Fibroblast of skin of back (primary cell): ENCODE measurements at places on chromosomes 5 and 9.

- DNase-seq = no peak
Measured at GRCh38 chr5:131533836-131534235, 101.2 kb downstream of the RAPGEF6 start.

DNA sequence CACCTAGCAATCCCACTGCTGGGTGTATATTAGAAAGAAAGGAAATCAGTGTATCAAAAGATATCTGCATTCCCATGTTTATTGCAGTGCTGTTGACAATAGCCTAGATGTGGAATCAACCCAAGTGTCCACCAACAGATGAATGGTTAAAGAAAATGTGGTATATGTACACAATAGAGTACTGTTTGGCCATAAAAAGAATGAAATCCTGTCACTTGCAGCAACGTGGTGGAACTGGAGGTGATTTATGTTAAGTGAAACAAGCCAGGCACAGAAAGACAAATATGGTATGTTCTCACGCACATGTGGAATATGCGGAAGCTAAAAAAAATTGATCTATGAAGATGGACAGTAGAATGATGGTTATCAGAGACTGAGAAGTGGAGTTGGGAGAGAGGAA is 221.6 kb upstream of the DAP start:
- no peak for DNase-seq

GRCh38 chr5:36932699-36933098 is 56.1 kb downstream of the NIPBL start:
- DNase-seq = no peak

- no peak for DNase-seq
Measured at GRCh38 chr5:75711151-75711550, 6.1 kb downstream of the POC5 start.

- DNase-seq = no peak
Measured at GRCh38 chr5:88734191-88734640, 148.8 kb downstream of the MEF2C start.

GRCh38 chr9:123487944-123488548 is 132.0 kb downstream of the CRB2 start:
- DNase-seq = no peak

DNA sequence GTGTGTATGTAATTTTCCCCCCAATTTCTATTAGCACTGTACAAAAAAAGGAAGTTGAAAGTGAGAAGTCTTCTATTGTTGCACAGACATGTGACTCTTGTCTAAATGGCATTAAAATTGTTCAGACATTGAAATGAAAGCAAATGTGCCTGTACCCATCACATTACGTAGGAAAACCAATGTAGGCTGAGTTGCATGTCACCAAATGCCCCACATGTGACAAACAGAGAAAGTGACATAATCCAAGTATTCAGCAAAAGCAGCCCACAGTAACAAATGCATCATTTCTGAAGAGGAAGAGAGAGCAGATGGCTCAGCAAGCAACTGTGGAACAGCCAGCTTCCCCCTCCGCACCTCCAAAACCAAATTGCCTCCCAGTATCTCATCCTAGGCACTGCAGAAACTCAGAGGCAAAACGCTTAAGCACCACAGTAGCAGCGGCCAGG is 161.5 kb upstream of the NR4A3 start:
- DNase-seq = no peak

- no peak for DNase-seq
Measured at GRCh38 chr5:117881426-117882230, 1106.7 kb downstream of the DTWD2 start.

DNA sequence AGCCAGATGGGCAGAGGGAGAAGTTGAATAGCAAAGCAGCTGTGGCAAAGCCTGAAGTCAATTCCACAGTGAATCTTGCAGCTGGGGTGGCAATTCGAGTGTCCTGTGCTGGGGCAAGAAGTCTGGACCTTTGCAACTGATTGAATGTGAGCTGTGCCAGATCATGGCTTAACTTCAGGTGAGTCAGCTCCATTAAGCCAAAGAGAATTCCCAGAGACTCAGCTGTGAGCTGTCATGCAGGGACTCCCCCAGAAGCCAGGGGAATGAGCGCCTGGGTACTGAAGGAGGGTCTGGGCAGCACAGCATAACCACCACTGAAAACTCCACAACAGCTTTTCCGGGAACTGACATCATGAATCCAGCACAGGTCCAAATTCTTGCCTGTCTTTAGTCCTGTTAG is 153.5 kb upstream of the TRPC7 start:
- no peak for DNase-seq

DNA sequence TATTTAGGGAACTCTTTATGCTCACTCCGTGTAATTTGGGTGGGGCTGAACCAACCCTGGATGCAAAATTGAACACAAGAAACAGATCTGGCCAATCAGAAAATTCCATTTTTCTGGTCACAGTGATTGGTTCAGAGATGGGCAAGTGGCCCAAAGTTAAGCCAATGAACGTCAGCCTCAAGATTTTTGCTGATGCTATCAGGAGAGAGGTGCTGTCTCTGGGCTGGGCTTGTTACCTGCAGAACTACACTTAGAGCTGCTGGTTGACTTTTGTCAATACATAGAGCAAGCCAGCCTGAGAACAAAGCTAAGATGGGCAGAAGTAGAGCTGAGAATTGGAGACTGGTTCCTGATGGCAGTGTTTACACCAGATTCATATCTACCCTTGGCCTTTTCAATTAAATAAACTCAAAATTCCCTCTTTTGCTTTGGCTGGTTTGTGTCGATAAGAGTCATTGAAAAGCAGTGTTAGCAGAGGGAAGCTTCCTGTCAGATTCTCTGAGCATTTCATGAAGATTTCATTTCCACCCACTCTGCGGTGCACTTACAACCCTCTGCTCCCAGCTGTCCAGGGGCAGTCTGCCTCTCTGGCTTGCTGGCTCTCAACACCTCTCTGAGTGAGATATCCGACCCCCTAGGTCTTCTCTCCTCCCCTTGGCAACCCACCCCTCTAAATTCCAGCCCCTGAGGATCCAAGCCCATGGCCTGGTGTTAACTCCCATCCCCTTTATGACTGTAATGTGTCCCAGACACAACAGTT is 64.5 kb upstream of the PPARGC1B start:
- no peak for DNase-seq

DNA sequence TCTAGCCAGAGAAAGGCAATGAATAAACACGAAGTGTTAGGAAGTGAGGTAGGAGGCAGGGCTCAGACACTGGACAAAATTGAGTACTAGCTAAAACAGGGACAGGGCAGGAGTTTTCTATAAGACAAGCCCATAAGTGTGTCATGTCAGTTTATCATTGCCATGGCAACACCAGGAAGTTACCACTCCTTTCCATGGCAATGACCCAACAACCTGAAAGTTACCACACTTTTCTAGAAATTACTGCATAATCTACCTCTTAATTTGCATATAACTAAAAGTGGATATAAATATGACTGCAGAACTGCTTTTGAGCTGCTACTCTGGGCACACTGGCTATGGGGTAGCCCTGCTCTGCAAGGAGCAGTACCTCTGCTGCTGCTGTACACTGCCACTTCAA is 442.5 kb upstream of the COX7C start:
- no peak for DNase-seq

GRCh38 chr5:173213236-173213933 is 21.6 kb downstream of the NKX2-5 start:
- DNase-seq = no peak

- peak; percentile 78 for DNase-seq
Measured at GRCh38 chr5:149114403-149115312, 26.6 kb upstream of the ABLIM3 start.

DNA sequence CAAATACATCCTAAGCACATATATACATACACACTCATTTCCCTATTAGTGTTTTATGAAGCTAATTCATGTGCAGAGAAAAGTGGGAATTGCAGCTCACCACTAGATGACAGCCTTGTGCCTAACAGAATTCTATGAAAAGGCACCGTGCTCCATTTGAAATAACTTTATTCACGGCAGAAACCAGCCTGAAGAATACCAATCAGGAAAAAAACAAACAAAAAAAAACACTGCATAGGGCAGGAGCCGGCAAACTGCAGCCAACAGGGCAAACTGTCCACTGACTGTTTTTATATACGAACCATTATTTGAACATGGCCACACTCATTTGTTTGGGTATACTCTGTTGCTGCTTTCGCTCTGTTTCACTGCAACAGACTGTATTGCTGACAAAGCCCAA is 33.6 kb downstream of the ERMP1 start:
- peak; percentile 34 for DNase-seq

DNA sequence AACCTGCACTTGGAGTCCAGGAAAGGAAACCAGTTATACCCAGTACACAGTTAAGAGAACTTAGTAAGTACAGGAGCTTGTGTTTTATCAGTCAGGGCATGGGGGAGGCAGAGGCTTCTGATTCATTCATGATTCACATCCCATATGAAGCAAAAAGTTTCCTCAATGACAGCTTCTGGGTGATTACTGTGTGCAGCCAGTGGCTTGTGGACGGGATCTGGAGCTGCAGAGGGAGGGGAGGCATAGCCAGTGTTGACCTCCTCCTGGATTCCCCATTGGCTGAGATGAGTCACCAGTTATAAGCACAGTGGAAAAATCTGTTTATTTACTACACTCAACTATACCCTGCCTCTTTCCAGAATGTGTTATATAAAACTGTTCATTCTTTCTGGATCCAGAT is 17.7 kb downstream of the IL31RA start:
- peak; percentile 98 for DNase-seq

DNA sequence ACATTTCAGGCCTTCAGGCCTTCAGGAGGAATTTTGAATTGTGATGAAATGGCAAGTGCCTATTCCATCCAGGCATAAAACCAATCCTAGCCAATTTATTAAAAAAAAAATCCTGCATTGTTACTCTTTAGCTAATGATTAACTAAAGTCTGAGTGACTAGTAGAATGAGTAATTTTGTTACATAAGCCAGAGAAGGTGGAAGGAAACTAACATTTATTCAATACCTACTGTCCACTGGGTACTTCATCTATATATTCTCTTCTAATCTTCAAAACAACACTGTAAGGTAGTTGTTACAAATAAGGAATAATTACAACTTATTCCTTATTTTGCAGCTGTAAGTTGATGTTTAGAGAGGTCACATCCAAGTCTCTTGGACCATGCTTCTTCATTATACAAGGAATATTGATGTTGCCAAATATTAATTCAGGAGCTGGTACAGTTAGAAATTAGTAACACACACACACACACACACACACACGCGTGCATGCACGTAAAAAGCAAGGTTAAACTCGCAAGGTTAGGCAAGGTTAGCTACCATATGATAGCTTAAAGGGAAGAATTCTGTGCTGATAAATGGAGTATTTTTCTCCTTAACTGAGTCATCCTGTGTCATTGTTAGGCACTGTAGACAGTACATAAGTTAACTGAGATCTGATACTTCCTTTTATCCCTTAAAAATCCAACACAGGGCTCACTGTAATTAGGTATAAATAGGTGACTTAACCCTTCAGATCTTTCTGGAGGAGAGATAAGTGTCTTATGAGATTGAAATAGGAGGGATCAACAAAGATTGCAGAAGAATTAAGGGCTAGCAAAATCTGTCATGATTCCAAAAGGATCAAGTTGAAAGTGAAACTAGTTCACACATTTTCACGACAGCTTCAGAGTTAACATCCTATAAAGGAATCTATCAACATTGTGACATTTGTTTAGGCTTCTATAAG is 596.9 kb downstream of the PDE4D start:
- DNase-seq = peak; percentile 43

DNA sequence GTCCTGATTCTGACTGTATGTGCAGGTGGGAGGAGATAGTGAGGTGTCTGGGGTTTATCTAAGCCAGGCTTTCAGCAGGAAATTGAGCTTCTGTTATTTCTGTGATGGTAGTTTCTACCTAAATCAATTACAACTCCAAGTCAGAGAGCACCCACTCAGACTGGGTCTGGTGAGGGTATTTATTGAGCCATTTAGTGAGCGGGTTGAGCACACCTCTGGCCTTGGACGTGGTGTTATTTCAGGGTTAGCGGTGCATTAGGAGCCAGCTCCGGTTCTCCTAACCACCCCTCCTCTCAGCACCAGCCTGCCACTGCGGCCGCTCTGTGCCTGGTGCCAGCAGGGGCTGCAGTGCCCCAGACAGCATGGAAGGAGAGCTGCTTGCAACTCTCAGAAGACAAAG is 238.9 kb downstream of the CACNA1B start:
- DNase-seq = no peak

DNA sequence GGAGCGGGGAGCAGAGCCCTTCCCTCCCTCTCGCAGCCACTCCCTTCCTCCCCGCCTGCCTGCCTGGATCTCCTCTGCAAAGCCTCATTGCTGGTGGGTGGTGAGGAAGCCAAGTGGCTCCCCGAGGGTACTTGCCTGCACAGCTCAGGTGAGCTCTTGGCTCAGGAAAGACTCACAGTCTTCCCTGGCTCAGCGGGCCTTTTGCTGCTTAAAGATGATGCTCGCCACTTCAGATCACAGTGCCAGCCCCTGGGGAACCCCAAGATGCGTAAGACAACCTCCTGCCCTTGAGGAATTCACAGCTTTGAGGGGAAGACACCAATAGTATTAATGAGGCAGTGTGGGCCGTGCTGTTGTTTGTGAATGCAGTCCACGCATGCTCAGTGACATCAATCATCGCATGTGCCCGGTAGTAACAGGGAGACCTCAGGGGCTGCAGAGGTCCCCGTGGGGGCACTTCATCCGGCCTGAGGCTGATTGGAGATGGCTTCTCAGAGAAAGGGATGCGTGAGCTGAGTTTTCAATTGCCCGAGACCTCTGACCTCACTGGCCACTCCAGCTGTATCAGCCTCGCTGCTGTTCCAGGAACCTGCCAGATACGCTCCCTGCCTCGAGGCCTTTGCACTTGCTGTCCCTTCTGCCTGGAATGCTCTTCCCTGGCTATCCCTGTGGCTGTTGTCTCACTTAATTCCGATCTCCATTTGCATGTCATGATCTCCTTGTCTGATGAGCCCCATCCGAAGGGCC is 36.8 kb downstream of the ERGIC1 start:
- no peak for DNase-seq

DNA sequence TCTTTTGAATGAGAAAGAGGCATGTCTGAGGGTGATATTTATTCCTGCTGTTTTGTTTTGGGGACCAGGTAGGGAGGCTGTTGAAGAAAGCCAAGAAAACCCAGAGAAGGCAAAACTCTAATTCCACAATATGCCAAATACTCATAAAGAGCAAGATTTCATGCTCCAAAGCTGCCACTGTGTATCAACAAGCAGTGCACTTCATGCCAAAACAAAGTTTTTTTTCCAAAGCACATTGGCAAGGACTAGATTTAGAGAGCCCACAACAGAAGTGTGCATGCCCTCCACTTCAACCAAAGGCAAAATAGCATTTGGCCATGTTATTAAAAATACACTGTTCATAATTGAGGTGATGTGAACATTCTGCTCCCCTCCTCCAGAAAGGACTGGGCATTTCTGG is 229.9 kb downstream of the EBF1 start:
- no peak for DNase-seq

DNA sequence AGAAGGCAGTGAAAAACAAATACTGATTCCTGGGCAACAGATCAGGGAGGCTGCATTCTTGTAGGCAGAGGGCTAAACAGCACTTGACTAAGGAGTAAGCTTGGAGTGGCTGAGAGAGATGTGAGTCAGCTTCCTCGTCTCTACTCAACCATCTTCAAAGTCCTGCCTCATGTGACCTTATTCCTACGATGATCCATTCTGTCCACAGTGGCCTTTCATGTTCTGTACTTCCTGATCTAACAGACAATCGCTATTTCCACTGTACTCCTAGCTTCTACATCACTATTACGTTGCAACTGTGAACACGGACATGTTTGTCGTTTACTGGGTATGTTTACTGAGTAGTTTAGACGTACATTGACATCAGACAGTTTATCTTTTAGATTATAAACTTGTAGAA is 365.4 kb downstream of the ARL15 start:
- no peak for DNase-seq

- no peak for DNase-seq
Measured at GRCh38 chr5:113922343-113922742, 408.8 kb downstream of the YTHDC2 start.
